ENCODE measurements at places on chromosomes 1 and 21.

DNA sequence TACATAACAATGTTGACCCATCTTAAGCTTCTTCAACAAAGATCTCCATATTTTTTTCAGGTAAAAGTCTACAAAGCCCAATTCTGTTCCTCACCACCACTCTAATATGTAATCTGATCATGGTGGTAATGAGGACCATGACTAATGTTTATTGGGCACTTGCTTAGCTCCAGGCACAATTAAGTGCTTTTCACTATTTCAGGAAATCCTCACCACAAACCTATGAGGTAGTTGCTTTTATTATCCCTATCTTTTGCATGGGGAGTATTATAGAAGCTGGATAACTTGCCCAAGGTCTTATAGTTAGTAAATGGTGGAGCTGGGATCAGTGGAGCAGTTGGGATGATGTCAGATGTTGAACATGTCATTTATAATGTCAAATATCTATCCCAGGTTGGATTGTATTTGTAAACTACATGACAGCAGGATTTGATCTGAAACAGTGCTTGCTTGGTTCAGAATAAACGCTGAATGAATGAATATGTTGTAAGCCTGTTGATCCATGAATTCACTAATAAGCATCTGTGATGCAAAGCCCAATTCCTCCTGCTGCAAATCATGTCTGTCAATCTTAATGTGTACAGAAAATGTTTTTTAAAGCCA lies 283.3 kb upstream of the ST6GALNAC5 start:
- no peak for DNase-seq

DNA sequence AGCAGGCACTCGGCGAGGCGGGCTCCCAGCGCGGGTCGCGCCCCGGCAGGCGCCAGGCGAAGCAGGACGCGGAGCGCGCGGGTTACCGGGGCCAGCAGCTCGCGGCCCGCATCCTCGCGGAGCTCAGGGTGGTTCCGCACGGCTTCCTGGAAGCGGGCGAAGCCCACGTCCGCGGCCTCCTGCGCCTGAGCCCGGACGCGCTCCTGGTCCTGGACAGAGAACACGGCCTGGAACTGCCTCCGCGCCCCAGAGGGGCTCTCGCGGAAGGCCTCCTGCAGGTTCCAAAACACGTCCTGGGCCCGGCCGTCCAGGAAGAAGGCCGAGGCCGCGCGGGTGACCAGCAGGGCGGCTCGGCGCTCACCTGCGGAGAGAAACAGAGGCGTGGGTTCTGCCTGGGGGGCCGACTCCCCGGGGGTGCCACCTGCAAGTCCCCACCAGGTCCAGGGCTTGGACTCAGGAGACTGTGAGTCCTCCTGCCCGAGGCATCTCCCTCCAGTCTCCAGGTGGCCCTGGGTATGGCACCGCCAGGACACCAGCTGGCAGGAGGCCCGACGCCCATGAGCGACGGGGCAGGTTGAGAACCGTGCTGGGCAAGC lies 11.4 kb downstream of the TTC34 start:
- no peak for DNase-seq

- no peak for DNase-seq
Measured at GRCh38 chr1:201069636-201070035, 42.6 kb downstream of the CACNA1S start.

DNA sequence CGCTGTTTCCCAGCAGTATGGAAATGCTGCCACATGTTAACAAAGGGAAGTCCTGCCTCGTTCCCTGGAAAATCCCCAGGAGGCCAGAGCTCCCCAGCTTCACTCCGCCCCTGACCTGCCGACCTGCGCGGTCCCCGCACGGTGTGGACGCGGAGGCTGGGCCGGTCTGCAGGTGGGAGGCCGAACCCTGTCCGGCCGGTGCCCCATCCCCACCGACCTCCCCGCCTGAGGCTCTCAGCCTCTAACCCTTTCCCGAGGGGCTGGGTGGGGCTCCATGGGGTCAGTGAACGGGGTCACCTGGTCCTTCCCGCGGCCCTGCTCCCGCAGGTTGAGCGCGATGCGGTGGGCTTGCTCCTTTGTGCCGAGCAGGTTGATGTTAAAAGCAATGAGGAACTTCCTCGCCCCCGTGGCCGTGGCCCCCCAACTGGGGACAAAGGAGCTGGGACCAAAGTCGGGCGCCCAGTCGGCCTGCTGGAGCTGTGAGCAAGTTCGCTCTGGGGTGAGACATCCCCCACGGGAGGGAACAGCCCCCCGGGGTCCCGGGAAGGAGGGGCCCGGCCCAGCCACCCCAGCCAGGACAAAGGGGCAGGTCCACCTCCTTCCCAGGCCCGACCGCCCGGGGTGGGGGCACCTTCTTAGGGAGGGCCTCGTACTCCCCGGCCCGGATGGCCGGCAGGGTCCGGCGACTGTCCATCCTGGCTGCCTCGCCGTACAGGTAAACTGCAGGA lies 4.0 kb downstream of the FTCD start:
- no peak for DNase-seq

- no peak for DNase-seq
Measured at GRCh38 chr21:31075848-31076247, 37.6 kb upstream of the KRTAP19-8 start.

DNA sequence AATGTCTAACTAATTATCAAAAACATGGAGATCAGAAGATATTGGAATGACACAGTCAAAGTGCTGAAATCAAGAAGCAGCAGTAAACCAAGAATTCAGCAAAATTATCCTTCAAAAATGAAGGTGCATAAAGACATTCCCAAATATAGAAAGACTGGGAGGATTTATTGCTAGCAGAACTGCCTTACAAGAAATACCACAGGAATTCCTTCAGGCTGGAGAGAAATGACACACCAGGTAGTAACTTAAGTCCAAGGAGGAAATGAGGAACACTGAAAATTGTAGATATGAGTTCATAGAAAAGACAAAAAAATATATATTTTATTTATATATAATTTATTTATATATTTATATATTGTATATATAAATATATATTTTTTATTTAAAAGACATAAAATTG lies 217.2 kb downstream of the RPS6KC1 start:
- DNase-seq: no peak

DNA sequence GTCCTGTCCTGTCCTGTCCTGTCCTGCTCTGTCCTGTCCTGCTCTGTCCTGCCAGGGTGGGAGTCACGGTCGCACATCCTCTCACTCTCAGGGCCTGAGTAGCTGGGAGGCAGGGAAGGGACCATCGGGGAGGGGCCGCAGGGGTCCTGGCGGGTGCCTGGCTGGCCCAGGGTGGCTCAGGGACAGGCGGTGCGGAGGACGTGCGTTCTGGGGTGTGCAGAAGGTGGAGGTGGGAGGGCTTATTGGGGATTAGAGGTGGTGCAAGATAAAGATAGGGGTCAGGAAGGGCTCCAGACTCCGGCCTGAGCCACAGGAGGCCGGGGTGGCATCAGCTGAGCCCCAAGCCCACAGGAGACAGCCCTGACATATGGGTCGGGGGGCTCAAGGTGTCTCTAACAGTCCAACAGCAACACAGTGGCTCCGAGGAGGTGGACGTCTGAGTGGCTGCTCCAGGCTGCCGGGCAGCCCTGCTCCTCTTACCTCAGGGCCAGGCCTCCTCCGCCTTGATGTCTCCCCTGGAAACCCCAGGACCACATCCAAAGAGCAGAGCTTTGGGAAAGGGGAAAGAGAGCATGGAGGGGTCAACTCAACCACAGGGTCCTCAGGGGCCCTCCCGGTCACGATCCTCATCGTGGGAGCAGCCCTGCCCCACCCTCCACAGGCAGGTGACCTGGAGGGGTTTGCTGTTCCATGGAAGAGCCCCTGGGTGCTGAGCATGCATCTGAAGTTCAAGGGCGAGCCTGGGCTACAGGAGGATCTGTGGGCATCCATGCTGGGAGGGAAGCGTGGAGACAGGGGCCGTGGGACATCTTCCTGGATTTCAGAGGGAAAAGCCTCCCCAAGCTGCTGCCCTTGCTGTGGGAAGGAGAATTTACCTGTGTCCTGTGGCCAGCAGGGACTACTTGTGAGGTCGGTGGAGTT lies 39.6 kb upstream of the ADARB1 start:
- no peak for DNase-seq

DNA sequence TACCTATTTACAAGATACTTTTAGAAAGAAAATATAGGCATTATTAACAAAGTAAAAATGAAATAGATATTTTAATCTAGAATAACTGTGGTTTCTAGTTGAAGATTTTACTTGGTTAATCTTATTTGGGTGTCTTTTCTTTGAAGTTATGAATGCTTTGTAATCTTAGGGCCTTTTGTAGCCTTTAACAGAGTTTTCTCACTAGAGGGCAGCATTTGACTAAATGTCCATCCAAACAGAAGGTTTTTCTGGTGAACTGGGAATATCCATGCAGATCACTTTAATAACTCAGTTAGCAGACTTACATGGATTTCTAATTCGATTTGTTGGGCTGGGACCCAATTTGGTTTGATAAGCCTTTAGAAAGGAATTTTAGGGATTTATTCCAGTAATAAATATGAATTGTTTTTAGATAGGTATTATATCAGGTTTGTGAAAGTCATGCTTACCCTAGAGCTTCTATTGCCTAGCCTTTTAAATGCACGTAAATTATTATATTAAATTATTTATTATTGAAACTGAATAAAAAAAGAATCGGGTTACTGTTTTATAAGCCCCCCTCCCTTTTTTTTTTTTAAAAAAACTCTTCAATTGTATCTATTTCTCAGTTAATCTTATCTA lies 119.7 kb downstream of the ZNF326 start:
- no peak for DNase-seq

DNA sequence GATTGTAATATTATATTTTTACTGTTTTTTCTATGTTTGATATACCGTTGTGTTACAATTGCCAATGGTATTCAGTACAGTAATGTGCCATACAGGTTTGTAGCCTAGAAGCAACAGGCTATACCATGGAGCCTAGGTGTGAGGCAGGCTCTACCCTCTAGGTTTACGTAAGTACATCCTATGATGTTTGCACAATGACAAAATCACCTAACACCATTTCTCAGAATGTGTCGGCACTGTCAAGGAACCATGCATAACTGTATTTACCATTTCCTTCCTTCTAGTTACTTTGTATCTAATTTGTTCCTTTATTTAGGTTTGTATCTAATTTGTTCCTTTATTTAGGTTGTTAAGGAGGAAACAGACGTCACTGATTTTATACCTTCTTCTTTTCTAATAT lies 9.9 kb downstream of the NPHP4 start:
- no peak for DNase-seq

- no peak for DNase-seq
Measured at GRCh38 chr1:119784191-119784781, 15.6 kb upstream of the HMGCS2 start.

DNA sequence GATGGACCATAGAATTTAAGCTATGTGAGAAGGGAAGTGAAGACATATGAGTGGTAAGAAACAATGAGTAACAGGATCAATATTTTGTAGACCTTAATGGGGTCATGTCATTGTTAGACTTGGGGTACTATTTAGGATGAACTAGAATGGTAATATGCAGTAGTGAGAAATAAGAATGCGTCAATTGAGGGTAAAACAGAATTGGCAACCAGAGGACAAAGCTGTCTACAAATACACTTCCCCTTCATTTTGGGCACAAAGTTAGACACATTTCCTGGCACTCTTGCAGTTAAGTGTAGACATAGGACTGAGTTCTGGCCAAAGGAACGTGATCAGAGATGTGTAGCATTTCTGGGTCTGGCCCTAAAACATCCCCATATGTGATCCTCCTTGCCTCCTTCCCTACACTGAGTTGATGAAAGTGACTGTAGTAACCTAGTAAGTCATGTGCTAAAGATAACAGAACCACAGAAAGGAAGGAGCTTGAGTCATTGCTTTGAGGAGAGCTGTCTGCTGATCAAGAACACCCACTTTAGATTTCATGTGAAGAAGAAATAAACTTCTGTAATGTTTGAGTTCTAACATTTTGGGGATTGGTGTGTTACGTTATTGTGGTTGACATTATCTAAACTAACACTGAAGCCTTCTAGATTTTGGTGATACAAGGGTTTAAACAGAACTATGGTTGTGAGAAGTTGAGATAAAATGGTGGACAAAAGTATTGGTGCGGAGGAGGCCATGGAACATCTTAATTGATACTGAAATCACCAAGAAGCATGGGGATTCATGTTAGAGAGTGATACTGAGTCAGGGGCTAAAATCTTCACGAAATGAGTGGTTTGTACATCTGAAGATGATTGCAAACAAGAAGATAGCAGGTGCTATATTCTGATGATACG lies 41.7 kb downstream of the CD55 start:
- DNase-seq: no peak

DNA sequence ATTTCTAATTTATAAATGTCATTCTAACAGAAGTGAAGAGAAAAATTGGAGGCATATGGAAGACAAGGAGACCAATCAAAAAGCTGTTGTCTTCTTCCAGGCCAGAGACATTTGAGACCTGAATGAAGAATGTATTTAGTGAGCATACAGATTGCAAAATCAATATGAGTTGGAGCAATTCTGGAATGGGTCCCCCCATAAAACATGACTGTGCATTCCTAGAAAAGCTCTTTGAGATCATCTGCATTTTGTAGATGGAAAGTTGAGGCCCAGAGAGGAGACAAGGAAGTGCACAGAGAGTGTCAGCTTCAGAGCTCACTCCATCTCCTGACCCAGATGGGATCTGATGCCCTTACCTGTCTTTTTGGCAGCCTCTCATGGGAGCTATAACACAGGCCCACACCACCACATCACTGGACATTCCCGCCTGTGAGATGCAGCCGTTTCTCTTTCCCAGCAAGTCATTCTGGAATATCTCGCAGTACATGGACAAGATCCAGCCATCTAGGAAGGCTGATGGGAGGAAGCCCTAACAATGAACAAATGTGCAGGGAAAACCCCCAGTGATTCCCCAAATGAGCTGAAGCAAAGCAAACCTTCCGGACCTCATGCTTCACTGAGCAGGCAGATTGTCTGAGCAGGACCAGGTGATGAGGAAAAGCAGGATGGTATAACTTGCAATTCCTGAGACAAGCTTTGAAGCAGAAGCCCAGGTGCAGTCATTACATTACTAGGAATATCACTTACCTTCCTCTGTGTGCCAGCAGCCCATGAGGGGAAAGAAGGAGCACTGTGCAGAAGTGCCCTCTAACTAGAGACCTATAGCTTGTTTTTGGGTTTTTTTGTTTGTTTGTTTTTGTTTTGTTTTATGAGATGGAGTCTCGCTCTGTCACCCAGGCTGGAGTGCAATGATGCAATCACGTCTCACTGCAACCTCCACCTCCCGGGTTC lies 445.6 kb downstream of the PLPP3 start:
- DNase-seq: no peak

- DNase-seq: no peak
Measured at GRCh38 chr1:193060115-193060403, 647 bp downstream of the RO60 start.

GRCh38 chr1:58573138-58573537 lies 3.9 kb downstream of the TACSTD2 start:
- no peak for DNase-seq

GRCh38 chr1:48701445-48701844 lies 75.2 kb downstream of the BEND5 start:
- DNase-seq: no peak
